ENCODE measurements at places on chromosomes 16 and 17. TPM values are rescaled to one million over a fixed set of nuclear protein-coding genes. Genes with fewer than 3 reads are reported as not detected.

Gene MARVELD3
- total RNA-seq = 10.3 TPM

Gene PLK1
- 2.5 TPM for total RNA-seq

Gene ALDH3A1
- total RNA-seq = 1.4 TPM

Gene RASD1
- total RNA-seq = 147 TPM

Gene ACAP1
- 26.0 TPM for total RNA-seq

- DNase-seq = peak; percentile 18
Measured at GRCh38 chr16:62021161-62021581, 15.1 kb downstream of the CDH8 start.

- DNase-seq = no peak
Measured at GRCh38 chr17:68910251-68910705, 44.9 kb downstream of the ABCA8 start.

DNA sequence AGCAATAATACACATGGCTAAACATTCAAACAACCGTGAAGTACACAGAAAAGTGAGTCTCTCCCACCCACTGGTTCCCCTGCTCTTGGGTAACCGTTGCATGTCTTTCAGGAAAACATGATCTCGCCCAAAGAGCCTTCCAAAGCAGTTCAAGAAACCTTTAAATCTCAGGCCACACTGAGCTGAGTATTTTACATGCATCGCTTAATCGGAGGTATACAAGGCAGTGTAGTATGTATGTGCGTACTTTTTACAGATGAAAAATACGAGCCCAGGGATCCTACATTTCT is 741 bp upstream of the DEXI start:
- DNase-seq = peak; percentile 40

DNA sequence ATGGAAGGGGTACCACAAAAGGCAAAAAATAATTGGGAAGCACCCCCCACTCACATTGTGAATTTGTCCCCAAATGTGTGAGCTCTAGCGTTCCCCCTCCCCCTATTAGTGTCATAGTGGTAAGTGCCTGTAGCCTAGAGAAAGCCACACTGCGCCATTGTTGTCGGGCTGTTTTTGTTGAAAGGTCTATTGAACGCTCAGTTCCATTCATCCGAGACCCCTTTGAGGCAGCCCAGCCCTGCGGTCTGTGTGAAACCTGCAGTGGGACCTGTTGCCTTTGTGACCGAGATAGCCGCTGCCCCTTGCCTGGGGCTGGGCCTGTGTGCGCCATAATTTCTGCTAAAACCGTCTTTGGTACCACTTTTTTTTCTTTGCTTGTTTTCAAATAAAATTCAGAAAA is 3.0 kb downstream of the JPT2 start:
- no peak for DNase-seq

- DNase-seq = no peak
Measured at GRCh38 chr17:28290703-28291102, 28.3 kb upstream of the TMEM97 start.

- no peak for DNase-seq
Measured at GRCh38 chr16:89176147-89176690, 4.7 kb downstream of the CDH15 start.

DNA sequence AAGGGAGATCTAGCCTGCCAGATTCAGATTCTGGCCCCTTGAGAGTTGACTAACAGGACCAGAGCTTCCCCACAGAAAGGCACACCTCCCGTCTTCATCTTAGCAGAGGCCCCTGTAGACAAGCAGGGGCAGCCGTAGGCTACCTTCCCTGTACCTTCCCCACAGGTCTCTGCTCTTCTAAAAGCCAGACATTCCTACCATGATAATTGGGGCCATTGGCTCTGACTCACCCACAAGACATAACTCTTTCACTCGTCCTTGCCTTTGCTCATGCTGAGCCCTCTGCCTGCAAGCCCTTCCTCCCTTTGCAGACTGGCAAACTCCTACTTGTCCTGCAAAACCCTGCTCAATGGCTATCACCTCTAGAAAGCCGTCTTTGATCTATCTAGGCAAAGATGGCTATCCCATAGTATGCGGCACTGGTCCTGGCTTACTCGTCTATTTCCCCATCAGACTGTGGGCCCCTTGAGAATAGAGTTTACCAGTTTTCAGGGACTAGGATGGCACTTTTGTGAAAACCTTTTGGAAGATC is 43.8 kb downstream of the PIMREG start:
- DNase-seq = no peak

GRCh38 chr16:85680352-85680944 is 8.3 kb downstream of the GINS2 start:
- DNase-seq = no peak

DNA sequence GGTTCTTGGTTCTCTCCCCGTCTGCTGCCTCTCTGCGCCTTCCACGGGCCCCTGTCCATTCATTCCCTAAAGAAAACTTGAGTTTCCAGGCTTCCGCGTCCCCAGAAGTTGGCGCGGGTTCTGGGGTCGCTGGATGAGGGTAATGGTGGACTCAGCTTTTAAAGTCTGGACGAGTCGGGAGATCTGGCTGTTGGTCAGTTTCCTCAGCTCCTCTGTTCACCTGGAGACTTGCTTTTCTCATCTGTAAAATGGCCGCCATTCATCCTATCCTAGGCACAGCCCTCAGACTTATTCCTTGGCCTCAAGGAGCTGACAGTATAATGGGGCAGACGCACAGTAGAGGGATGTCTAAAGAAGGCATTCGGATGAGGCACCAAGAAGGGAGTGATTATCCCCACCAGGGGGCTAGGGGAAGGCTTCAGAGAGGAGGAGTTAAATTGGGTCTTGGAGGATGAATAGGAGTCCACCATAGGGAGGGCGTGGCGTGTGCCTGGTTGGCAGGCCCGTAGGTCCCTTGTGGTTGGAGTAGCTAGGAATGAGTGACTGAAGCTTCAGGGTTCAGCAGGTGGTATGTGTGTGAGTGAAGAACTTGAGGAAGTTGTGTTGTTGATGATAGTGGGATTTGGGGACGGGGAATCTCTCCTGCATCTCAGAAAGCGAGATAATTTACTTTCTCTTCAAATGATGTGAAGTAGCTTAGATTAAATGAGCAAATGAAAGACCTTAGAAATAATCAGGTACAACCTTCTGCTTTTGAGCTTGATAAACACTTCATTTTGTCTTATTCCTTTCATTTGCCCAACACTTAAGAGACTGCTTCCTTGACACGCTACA is 652 bp downstream of the VPS35L start:
- DNase-seq = no peak

DNA sequence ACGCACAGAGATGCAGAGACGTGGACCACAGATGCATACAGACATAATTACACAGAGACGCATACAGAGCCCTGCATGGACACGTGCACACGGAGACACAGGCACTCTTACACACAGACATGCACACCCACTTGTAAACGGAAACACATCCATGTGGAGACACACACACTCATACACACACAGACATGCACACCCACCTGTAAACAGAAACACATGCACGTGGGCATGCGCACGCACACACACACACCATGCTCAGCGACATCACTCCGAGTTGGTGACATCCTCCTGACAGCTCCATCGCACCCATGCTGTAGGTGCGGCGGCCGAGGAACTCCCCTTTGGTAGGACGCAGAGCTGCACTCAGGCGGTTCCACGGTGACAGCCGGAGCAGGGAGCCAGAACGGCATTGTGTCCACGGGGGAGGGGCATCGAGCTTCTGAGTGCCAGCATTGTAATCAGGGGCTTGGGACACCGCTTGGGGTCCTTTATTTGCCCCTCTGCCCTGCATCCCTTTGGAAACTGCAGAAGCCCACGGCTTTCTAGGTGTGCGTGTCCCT is 233.5 kb downstream of the RBFOX3 start:
- peak; percentile 51 for DNase-seq

DNA sequence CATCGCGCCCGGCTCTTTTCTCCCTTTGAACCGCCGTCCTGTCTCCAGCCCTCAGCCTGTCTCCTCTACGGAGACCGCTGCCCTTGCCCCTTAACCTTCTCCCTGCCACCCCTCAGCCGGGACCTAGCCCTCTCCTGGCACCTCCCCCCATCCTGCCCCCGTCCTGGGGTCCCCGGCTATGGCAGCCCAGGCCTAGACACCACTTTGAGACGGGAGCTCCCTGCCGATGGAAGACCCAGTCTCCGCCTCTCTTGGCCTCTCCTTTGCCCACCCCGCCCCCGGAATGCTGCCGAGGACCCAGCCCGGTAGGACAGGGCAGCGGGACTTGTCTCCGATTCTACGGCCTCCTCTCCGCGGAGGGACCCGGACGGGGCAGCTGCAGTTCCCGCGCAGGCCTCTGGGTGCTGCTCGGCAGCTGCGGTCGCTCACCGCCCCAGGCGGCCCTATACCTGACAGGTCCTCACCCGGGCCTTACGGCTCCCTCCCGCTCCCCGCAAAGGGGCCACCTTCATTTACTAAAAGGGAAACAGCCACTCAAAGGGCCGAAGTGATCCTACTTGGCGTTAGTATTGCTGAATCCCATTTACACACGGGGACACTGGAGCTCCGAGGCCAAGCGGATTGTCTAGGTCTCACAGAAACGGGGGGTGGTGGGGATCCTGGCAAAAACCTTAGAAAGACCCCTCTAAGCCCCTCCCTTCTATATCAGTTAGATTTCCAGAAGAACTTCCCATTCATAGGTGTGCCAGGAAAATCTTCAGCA is 32.6 kb upstream of the TAC4 start:
- DNase-seq = peak; percentile 91

GRCh38 chr17:57356719-57357391 is 100.5 kb downstream of the MSI2 start:
- DNase-seq = no peak

GRCh38 chr16:22008215-22009059 is 526 bp downstream of the MOSMO start:
- peak; percentile 38 for DNase-seq

DNA sequence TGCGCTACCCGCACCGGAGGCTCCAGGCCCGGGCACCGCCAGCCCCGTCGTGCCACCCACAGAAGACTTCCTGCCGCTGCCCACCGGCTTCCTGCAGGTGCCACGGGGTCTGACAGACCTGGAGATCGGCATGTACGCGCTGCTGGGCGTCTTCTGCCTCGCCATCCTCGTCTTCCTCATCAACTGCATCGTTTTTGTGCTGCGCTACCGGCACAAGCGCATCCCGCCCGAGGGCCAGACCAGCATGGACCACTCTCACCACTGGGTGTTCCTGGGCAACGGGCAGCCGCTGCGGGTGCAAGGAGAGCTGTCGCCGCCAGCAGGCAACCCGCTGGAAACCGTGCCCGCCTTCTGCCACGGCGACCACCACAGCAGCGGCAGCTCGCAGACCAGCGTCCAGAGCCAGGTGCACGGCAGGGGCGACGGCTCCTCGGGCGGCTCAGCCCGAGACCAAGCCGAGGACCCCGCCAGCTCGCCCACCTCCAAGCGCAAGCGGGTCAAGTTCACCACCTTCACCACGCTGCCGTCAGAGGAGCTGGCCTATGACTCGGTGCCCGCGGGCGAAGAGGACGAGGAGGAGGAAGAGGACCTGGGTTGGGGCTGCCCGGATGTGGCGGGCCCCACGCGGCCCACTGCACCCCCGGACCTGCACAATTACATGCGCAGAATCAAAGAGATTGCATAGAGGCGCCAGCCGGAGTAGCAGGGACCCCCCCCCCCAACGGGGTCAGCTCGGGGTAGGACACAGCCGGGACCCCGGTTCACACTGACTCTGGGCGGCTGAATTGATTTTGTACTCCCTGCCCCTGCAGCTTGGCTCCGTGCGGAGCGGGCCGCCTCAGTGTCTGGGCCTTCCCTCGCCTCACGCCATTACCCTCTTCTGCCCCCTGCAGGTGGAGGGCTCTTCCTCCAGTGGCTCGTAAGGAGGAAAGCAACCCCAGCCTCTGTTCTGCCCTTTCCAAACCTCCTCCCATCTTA is 58.5 kb downstream of the TMEM132E start:
- DNase-seq = peak; percentile 94

Data from kidney (tissue), 22 donors.